ENCODE measurements at places on chromosomes 1 and 21.

GRCh38 chr1:165565751-165566490, 22.1 kb downstream of the LRRC52 start:
- DNase-seq: no peak

DNA sequence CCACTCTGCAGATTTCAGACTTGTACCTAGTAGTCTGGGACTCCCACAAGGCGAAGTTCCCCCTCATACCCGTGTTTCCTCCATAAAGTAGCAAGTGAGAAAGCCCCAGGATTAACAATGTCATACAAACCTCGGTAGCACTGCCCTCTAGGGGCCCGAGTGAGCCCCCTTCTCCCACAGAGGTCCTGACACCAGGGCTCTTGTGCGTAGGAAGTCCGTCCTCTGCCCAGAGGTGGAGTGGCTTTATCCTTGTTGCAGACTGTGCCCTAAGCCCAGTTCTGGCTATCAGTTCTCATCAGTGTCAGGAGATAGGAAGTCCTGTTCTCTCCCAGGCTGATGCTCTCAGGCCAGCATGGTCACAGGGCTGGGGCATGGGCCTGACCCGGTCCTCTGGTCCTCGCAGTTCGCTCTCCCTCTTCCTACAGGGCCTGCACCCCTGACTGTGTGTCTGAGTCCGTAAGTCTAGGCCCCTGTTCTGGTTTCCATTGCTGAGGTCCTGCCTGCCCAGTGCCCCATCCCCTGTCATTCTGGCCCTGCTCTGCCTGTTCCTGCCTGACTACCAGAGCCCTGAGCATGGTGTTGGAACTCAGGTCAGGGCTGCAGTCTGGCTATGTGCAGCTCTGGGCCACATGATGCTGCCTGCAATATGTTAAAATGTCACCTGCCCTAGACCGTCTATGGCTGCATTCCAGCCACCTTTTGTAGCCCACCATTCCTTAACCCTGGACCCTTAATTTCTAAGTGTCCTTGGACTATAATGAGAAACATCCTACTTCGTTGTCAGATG, 285.6 kb downstream of the ASTN1 start:
- DNase-seq: no peak

GRCh38 chr1:95957748-95958147, 723.7 kb downstream of the RWDD3 start:
- no peak for DNase-seq

DNA sequence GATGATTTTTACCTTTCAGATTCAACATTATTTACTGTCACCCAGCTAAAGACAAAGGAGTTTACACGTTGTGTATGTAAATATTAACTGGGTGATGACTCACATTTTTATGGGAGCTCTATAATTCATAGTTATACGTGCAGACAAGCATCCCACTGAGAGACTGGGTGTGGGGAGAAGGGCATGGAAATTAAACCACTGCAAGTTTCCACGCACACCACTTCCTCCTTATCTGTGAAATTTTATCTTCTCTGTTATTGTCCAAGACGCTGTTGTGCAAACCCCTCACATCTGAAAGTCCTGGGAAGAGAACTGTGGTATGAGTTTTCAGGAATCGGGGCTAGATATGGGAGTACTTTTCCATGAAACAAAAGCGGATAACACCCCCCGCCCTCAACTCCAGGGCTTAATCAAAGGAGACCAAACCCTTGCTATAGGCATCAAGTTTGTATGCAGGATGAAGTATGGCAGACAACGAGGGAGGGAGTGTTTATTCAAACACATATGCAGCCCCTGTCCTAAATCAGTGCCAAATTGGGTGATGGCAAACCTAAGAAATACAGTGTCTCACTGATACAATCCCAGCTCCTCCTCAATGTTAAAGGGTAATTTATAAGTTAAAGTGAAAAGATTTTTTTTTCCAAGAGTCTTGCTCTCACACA, 23.3 kb upstream of the DPT start:
- no peak for DNase-seq

- DNase-seq: no peak
Observed at GRCh38 chr21:38400195-38400919, 97.9 kb downstream of the ERG start.

GRCh38 chr1:30903343-30904034, 5.1 kb downstream of the SDC3 start:
- no peak for DNase-seq

GRCh38 chr1:65581119-65581518, 160.7 kb downstream of the LEPR start:
- no peak for DNase-seq

- peak; percentile 58 for DNase-seq
Observed at GRCh38 chr1:67686267-67687197, 1.5 kb downstream of the GADD45A start.

GRCh38 chr1:7388488-7389185, 382.5 kb upstream of the VAMP3 start:
- no peak for DNase-seq

- no peak for DNase-seq
Observed at GRCh38 chr1:996851-997712, 2.8 kb downstream of the HES4 start.

- DNase-seq: peak; percentile 56
Observed at GRCh38 chr1:160629286-160630210, 17.3 kb downstream of the SLAMF1 start.

DNA sequence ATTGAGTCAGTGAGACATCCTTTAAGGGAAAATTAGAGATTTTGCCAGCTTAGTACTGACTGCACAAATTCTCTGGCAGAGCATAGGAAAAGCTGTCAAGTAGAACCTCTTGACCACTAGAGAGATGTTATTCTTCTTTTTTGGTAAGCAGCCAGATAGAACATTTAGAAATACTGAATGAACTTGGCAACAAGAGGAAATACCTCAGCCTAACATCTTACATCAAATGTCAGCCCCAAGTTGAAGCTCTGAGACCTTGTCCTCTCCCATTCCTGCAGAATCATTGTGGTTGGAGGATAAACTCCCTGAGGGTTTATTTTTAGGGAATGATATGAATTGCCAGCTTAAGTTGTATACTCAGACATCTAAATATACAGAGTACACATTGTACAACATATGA, 53.5 kb downstream of the MIGA1 start:
- no peak for DNase-seq

DNA sequence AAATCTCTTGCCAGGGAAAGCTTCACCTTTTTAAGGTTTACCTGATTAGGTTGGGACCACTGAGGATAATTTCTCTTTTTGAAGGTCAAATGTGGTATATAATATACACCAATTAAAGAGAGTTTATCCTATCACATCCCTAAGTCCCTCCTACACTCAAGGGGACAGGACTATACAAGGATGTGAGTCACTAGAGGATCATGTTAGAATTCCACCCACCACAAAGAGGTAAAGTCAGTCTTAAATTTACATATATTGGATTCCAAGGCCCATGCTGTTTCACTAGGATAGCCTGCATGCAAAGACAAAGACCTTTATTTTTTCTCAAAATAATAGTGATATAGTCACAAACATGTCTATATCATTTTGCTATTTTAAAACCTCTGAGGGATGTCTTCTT, 164.4 kb downstream of the GIPC2 start:
- no peak for DNase-seq

GRCh38 chr1:42682739-42683531, 717 bp downstream of the YBX1 start:
- peak; percentile 68 for DNase-seq

GRCh38 chr1:179167955-179168354, 61.5 kb downstream of the ABL2 start:
- DNase-seq: no peak

GRCh38 chr1:22711071-22711470, 432 bp downstream of the EPHB2 start:
- DNase-seq: no peak

- DNase-seq: no peak
Observed at GRCh38 chr1:102282955-102283354, 286.2 kb upstream of the OLFM3 start.

GRCh38 chr1:51301844-51302162, 28.6 kb downstream of the TTC39A start:
- no peak for DNase-seq

- no peak for DNase-seq
Observed at GRCh38 chr1:42966688-42967612, 8.3 kb upstream of the SLC2A1 start.

DNA sequence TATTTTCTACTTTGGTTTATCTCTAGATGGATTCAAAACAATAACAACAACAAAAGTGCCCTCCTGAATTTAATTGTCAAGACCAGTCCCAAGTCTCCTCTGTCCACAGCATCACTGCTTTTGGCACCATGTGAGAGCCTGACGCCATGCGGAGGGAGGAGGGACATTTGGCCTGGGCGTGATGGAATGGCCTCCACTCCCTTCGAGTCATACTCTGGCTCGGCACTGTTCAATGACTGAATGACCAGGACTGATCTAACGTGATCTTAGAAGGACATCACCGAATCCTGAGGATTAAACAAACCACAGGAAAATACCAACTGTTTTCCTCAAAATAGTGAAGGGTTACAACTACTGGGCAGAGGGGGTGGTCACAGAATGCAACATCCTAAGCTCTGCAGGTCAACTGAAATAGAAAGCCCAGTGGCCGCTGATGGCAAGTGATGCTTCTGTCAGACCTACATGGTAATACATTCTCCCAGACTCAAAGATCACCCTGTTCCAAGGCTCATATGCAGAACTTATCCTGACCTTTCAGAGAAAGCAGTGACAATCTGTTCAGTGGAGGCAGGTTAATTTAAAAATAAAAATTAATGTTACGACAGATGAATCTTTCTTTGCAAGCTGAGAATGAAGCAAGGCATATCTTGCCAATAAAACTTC, 19.1 kb downstream of the SRSF4 start:
- DNase-seq: no peak

- no peak for DNase-seq
Observed at GRCh38 chr1:11422686-11423085, 56.3 kb upstream of the DISP3 start.

GRCh38 chr21:21079646-21080045, 81.4 kb downstream of the NCAM2 start:
- DNase-seq: no peak

Data from activated CD4-positive, alpha-beta T cell treated with anti-CD3 and anti-CD28 coated beads, Interleukin-2, amount 50 U/mL, for 48 hours (primary cell).